NAMALWA (cell line): ENCODE measurements at places on chromosomes 11 and 22.

DNA sequence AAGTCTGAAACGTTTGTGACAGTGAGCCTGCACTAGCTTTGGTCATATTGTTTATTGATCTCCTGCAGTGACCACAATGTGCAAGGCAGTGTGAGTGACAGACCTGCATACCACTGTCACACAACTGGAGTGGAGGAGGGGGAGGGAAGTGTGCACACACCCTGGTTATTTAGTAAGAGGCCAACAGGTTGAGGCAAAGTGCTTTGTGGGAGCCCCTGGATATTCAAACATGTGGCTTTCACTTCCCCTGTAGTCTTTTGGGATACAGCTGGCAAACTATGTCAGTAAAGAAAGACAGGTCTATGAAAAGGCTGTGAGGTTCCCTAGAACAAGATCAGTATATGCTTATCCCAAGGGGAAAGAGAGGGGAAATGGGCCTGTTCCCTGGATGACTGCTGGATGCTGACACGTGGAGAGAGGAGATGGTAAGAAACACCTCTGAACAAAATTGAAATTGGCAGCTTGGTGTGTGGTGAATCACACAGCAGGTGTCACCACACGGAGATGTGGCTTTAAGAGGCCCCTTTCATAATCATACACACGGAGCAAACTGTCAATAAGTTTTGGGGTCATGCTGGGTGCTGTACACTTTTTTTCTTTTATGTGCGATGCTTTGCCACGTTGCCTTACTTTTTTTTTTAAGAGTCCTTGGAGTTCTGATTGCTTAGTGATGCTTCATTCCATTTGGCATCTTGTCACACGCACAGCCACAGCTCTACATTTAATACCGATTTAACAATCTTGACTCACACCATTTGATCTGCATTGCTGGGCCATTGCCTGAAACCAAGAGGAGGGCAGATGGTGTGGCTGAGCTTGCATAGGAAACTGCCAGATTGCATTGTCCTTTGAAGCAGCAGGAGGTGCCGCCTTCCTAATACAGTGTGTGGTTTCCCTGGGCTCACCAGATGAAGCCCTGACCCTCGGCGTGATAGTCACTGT lies 11.3 kb downstream of the OSBP2 start:
- DNase-seq = no peak

- DNase-seq = no peak
These were observed 80.5 kb upstream of the WNT7B start for GRCh38 chr22:46057246-46058090.

- DNase-seq = peak; percentile 46
These were observed 77.6 kb downstream of the PACSIN2 start for GRCh38 chr22:42937164-42937843.

GRCh38 chr22:44805711-44806110 lies 53.3 kb downstream of the ARHGAP8 start:
- DNase-seq = no peak

GRCh38 chr22:46783721-46784120 lies 21.3 kb downstream of the TBC1D22A start:
- no peak for DNase-seq

- no peak for DNase-seq
These were observed 824 bp downstream of the THAP7 start for GRCh38 chr22:21000987-21001600.

GRCh38 chr11:9838229-9838628 lies 174.4 kb downstream of the SWAP70 start:
- no peak for DNase-seq

GRCh38 chr11:71272161-71272560 lies 19.8 kb upstream of the SHANK2 start:
- DNase-seq = no peak

GRCh38 chr11:112310848-112311247 lies 50.2 kb upstream of the PLET1 start:
- DNase-seq = no peak

- DNase-seq = no peak
These were observed 38.2 kb downstream of the FEZ1 start for GRCh38 chr11:125457814-125458343.

DNA sequence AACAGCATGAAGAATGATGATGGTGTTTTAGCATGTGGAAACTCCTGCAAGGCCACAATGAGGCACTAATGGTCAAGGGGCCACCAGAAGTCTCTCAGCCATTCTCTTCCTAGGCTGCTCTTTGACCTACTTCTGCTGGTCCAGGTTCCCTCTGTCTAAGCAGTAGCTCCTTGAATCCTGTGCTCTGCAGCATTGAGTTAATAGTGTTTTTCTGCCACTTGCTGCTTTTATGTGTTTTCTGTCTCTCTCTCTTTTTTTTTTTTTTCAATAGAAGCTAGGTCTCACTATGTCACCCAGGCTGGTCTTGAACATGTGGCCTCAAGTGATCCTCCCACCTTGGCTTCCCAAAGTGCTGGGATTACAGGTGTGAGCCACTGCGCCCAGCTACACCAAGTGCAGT lies 20.1 kb upstream of the AIFM3 start:
- DNase-seq = no peak

DNA sequence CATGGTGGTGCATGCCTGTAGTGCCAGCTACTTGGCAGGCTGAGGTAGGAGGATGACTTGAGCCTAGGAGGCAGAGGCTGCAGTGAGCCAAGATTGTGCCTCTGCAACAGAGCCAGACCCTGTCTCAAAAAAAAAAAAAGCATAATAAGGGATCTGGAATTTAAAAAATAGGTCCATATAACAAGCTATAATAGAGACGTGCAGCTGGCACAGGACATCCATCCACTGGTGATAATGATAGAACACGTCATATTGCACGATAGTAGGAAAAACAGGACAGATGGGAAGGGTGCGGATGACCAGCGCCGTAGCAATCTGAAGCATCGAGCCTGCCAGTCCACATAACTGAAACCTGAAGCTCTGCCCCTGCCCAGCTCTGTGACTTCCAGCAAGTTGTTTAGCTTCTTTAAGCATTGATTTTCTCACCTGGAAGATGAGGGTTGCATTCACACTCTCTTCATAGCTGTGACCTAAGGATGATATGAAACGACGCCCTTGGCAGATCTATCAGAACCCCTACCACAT lies 60.3 kb upstream of the PRODH start:
- no peak for DNase-seq

GRCh38 chr11:125236072-125236825 lies 71.7 kb downstream of the PKNOX2 start:
- DNase-seq = no peak

DNA sequence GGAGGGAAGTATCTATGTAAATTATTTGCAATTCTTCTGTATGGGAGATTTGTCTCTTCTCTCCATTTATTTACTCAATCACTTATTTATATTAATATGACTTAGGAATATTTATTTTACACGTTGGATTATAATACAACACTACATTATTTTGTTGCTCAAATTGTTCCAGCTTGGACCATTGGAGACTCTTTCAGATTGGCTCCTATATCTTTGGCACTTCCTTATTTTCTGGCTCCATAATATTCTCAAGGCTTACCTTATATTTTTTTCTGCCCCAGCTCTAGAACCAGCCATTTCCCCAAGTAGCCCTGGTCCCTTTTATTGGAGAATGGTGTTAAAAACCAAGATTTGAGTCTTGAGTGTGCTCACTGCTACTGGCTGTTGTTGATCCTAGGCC lies 101.9 kb downstream of the LRRC32 start:
- no peak for DNase-seq

DNA sequence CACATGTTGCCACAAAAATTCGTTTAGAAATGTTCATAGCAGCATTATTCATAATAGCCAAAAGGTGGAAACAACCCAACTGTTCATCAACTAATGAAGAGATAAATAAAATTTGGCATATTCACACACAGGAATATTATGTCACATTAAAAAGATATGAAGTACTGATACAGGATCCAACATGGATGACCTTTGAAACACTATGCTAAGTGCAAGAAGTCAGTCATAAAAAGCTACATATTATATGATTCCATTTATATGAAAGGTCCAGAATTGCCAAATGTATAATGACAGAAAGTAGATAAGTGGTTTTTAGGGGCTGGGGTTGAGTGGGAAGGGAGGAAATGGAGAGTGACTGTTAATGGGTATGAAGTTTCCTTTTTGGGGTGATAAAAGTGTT lies 9.0 kb downstream of the PRR5L start:
- no peak for DNase-seq

- DNase-seq = no peak
These were observed 14.1 kb upstream of the PGM2L1 start for GRCh38 chr11:74412321-74412720.

DNA sequence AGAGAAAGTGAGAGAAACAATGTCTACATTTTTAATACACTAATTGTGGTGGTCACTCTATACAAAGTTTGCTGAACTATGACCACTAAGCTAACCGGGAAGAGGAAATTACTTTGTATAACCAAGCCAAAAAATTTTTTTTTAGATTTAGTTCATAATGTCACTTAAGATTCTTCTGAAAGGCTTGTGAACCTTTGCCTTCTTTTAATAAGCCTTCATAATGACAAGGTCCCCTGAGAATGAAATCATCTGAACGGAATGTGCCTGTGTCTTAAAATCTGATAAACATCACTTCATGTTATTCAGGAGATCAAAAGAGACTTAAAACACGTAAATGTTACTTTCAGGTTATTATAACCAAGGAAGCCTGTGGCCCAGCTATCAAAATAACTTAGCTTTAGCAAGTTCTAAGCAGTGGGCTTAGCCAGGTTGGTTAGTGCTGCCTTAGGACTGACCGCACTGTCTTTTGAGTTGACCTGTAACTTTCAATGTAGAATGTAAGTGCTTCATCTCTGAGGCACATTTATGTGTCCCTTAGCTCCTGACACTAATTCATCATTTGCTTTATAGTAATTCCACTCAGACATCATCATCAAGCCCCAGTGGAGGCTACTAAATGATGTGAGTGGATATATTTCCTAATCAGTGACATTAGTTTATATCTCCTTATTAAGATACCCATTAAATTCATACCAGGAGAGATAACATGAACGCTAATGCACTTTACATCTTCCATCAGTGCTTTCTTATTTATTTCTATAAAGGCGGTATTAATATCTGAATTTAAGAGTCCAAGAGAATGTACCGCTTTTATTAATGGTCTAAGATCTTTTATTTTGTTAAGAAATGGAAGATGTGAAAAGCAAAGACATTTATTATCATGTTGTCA lies 122.5 kb downstream of the WNT11 start:
- DNase-seq = no peak
